ENCODE measurements at places on chromosomes 11 and 22. TPM values are rescaled to one million over a fixed set of nuclear protein-coding genes. Genes with fewer than 3 reads are reported as not detected.

The TREH gene
- not detected for total RNA-seq

The TMEM191B gene
- not detected for total RNA-seq

The EIF1AD gene
- total RNA-seq: 44.5 TPM

The DAGLA gene
- total RNA-seq: 3.3 TPM

Data from psoas muscle (tissue), 8 donors.